ENCODE measurements at places on chromosomes 1 and 21.

- no peak for DNase-seq
These were observed 10.2 kb upstream of the CHI3L2 start for GRCh38 chr1:111217183-111217910.

GRCh38 chr1:32464191-32464715, 619 bp upstream of the ZBTB8B start:
- no peak for DNase-seq

DNA sequence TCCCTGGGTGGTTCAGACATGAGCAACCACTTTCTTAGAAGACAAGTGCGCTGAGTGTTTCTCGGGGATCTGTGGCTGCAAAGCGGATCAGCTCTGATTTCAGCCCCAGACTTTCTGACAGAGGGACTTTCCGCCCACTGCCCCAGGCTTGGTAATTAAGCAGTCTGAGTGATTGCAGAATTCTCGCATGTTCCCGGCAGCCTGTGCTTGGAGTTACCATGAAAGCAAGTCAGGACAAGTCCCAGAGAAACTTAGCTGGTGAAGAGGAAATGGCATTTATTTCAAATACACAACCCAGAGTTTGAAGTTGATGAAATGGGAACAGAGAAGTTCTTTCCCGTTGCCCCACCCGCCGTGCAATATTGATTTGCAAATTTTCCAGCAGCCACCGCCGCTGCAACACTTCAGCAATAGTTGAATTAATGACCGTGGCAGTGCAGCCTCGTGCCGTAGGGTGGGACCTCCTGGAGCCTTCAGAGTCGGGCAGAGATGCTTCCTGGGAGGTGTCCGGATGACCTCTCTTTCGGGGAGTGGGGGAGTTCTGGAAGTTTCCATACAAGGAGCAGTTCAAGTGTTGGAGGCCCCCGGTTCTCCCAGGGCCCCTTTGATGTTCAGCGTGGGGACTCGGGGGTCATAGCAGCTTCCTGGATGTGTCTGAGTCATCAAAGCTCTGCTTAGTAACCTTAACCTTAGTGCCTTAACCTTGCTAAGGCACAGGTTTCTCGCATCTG, 134.7 kb downstream of the KAZN start:
- DNase-seq, result no peak

DNA sequence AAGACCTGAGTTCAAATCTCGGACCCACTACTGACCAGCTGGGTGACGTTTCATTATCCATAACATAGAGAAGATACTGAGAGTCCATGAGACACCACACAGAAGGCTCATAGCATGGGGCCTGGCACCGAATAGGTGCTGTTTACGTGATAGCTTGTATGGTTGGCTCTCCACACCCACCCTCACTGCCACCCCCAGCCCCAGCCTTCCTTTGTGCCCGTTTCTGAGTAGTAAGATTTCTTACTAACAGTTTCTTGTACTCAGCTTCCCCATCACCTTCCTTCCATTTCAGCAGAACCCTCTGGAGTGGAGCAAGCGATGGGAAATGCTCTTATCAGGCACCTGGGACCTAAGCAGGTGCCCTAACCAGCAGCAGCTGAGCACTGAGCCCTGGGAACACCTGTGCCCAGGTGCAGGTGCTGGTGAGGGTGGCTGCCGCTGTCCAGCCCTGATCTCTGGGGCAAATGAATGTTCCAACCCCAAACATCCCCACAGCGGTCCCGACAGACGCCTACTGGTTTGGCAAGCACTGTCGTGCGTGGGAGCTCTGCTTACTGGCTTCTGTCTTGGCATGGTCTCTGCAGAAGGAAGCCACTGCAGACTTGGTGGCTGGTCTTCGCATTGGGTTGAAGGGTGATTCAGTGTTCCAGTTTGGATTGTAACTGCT, 225.4 kb downstream of the CAMTA1 start:
- no peak for DNase-seq

- no peak for DNase-seq
These were observed 45.8 kb downstream of the CENPF start for GRCh38 chr1:214648801-214649200.

DNA sequence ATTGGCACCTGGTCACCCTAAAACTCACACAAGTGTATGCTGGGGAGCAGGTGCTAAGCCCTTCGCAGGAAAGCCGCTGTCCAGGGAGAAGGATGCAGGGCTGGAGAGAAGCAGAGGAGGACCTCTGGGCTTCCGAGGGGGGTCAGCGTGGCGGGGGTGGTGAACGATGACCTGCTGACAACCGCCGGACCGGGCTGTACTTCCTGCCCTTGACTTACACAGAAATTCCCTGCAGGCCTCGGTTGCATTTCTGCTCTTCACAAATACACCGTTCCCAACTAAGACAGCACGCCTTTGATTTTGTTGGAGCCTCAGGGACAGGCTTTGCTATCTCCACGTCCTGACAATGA, 37.6 kb downstream of the SLC2A7 start:
- DNase-seq, result no peak

- DNase-seq, result no peak
These were observed 51.0 kb downstream of the PLPPR4 start for GRCh38 chr1:99315305-99315704.

DNA sequence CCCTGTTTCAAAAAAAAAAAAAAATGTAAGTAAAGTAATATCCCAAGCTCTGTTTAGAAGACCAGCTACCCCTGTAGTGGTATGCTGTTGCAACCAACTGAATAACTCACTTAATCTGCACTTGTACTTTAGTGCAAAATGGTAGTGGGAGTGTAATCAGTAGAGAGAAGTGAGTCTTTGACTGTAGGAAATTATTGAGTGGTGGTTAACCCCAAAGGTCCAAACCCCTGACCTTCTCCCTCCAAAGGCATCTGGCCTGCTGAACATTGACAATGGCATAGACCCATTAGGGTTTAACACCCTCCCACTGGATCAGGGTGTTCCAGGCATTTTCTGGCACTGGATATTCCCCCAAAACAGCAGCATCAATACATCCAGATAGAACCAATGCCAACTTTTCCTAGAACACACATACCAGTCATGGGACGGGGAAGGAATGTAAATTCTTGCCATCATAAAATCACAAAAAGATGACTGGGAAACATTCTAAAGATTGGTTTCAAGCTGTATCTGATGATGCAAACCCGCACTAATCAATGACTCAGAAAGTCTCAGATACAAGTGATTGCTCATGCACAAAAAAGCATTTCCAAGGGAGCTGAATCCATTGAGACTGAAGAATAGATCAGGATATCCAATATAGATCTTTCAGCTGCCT, 110.3 kb downstream of the MRPL39 start:
- DNase-seq, result no peak

GRCh38 chr1:164659621-164660411, 100.8 kb downstream of the PBX1 start:
- no peak for DNase-seq

DNA sequence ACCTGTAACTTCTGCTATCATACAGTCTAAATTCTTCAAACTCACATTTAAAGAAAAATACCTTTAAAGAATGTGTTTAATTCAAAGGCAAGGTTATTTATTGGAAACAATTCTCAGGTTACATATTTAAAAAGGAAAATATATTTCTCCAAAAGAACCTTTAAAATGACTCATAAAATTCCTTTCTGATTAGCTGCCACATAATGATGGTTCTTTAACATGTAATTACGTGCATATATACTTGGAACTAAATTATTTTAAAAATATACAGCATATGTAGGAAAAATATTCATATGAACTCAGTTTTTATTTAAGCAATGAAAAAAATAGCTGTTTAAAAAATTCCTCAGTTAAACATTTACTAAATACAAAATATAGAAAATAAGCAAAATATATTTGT, 173.6 kb downstream of the COP1 start:
- DNase-seq, result no peak

DNA sequence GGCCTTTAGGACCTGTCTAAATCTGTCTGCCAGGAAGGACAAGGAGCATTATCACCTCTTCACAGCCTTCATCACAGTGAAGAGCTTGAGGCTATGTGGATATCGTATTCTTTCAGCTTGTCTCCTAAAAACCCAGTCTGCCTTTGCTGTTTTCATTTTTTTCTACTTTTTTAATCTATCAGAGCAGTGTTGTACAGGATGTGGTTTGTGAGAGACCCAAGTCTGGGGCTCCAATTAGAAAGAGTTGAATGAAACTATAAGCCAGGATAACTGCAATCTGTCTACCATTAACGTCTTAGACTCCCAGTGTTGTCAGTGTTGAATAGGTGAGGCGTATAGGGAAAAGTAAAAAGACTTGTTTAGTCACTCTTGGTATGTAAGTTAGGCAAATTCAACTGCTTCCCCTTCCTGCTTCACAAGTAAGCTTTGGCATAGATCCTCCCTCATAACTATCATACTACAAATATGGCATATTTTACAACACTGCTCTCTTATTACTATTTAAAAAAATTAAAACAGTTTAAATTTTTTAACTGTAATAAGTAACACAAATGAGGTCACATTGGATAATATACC, 1225.8 kb upstream of the PRMT6 start:
- no peak for DNase-seq

DNA sequence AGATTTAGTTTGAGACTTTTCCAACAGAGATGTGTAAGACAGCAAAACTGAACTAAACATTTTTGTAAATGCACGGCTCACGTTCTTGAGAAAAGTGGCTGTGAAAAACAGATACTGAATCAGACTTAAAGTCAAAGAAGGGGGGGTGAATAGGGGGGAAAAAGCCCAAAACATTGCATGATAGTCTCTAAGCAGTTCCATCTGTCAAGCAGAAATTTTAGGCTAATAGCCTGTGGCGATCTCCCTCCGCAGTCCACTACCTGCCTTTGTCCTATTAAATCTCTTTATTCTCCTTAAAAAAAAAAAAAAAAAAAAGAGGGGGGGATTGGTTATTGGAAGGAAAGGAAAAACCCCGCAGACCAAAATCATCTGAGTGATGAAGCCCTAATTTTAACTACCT, 217.6 kb upstream of the NFIA start:
- DNase-seq, result no peak

GRCh38 chr1:180528868-180529470, 26.6 kb upstream of the ACBD6 start:
- no peak for DNase-seq

- DNase-seq, result no peak
These were observed 169.1 kb downstream of the PRDM16 start for GRCh38 chr1:3237994-3238702.

GRCh38 chr21:40386294-40386911, 460.6 kb downstream of the DSCAM start:
- peak; percentile 48 for DNase-seq

- no peak for DNase-seq
These were observed 1.0 kb downstream of the NTMT2 start for GRCh38 chr1:170146720-170147263.

DNA sequence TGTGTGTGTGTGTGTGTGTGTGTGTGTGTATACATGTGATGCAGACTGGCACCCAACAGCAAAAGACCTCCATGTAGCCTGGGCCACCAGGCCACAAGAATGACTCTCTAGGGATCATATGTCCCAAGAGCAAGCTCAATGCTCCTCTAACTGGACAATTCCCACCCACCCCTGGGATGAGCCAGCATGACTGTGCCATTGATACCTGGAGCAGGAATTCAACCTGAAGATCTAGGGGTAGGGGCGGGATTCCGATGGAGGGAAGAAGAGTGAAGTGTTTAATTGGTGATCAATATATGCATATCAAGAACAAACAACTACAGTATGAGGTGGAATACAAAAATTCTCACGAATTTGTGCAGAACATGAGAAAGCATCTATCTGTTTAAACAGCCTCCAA, 136.2 kb downstream of the PSMG1 start:
- no peak for DNase-seq

DNA sequence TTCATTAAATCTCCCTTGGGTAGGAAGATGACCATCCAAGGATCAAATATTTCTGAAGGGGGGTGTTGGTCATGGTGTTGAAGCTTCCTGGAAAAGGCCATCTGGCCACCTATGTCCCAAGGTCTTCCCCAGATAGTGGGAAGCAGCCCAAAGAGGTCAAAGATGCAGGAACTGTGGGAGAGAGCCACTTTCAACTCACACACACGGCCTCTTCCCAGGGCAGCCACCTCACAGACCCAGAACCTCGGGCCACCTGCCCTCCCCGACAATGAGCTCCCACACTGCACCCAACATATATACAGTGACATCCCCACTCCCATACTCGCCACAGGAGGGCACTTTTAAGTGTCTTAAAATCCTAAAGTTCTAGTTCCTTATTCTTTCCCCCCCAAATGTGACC, 164.5 kb upstream of the ETV3 start:
- DNase-seq, result no peak

- DNase-seq, result no peak
These were observed 38.8 kb downstream of the VPS45 start for GRCh38 chr1:150106341-150106740.

DNA sequence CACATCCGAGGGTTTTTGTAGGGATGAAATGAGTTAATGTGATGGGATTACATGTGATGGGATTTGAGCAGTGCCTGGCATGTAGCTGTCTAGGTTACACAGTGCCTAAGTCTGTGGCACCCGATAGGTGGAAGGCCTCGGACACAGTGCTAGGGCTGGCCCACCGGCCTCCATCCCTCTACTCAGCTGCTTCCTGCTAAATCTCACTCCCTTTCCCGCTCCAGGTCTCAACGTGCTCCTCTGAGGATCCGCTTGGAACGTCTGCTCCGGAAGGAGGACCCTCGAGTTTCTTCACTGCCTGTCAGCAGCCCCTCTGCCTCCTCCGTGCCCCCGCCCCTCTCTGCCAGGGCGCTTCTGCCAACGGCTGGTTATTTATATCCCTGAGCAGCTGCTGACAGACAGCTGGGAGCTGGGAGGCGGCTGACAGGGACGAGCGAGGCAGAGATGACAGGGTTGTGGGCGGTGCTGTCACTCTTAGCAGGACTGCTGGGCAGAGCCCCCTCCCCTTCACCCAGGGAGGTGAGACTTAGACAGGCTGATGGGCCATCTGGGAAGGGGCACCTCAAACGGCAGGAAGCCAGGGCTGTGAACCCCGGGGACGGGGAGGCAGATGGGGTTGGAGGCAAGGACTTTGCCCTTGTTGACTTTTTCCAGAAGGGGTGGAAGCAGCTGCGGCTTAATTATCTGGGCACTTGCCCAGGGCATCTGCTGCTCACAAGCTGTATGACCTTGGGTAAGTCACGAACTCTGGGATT, 26.6 kb upstream of the LRRN2 start:
- DNase-seq, result no peak
